H9 (cell line): ENCODE measurements at places on chromosomes 12 and 14. TPM values are rescaled to one million over a fixed set of nuclear protein-coding genes. Genes with fewer than 3 reads are reported as not detected.

The ISM2 gene
- total RNA-seq: 0.39 and 0.55 TPM in 2 replicates

- H3K27ac ChIP-seq: no peak overlapping the region
- DNase-seq: no peak
- H3K4me3 ChIP-seq: no peak overlapping the region
- H3K36me3 ChIP-seq: no peaks in the 10 kb centered on the region
Measured at GRCh38 chr12:47709671-47710070, 3.8 kb upstream of the RPAP3 start.

The CPM gene
- total RNA-seq: 0.53 and 1.2 TPM in 2 replicates

GRCh38 chr14:31411218-31411727, 9.1 kb downstream of the HEATR5A start:
- DNase-seq: no peak
- no peak overlapping the region for H3K4me3 ChIP-seq
- no peaks in the 10 kb centered on the region for H3K36me3 ChIP-seq
- no peaks in the 10 kb centered on the region for H3K27me3 ChIP-seq
- H3K27ac ChIP-seq: no peak overlapping the region
- H3K4me1 ChIP-seq: no peaks in the 10 kb centered on the region

DNA sequence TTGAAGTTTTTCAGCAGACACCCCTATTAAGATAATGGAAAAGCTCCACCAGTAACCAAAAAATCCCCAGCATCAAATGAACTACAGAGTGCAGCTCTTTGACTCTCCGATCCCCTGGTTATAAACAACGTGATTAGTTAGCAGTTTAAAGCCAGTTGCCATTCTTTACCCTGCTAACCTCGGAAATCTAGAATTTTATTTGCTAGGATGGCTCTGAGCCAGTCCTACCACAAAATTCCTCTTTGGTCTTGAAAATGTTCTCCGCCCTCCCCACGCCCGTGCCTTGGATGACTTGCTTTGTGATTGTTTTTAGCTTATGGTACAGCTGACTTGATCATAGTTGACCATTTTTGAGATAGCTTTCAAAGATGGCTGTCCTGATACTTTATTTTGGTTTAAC, 1.2 kb downstream of the KLHDC2 start:
- 0 out of 2 replicates have a peak, but pooled peaks cover 4% of the 10 kb centered on the region for H3K36me3 ChIP-seq
- H3K27ac ChIP-seq: no peak overlapping the region
- H3K4me1 ChIP-seq: peaks cover 5% of the 10 kb centered on the region
- H3K27me3 ChIP-seq: no peaks in the 10 kb centered on the region

The TOMM20L gene
- total RNA-seq: not detected in 2 replicates

DNA sequence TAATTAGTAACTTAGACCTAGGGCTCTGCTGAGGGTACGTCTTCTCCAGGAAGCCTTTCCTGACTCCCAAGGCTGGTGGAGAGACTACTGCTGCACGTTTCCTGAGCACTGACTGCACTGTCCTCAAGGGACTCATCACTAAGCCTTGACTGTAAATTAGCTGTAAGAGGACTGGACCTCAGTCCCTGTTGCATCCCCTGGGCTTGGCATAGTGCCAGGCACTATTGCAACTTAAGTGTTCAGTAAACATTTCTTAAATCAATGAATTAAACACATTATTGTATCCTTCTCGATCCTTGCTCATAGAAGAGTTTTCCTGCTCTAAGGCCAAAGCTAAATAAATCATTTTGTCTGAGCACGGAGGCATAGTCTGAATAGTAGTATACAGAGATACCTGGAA, 31.9 kb upstream of the IFNG-AS1 start:
- H3K4me1 ChIP-seq: no peaks in the 10 kb centered on the region
- H3K36me3 ChIP-seq: no peaks in the 10 kb centered on the region
- H3K4me3 ChIP-seq: no peak overlapping the region
- H3K27me3 ChIP-seq: no peaks in the 10 kb centered on the region
- no peak overlapping the region for H3K27ac ChIP-seq
- no peak for DNase-seq

- DNase-seq: no peak
- H3K27ac ChIP-seq: no peak overlapping the region
- H3K36me3 ChIP-seq: peaks cover 1% of the 10 kb centered on the region; the same call in 1 of the 3 replicates
- H3K27me3 ChIP-seq: no peaks in the 10 kb centered on the region
- no peaks in the 10 kb centered on the region for H3K4me1 ChIP-seq
- H3K4me3 ChIP-seq: no peak overlapping the region
Measured at GRCh38 chr12:94379479-94380113, 80.1 kb downstream of the CEP83 start.

GRCh38 chr12:105318651-105319483, 11.6 kb upstream of the C12orf75 start:
- DNase-seq: no peak
- H3K36me3 ChIP-seq: peaks cover 6% of the 10 kb centered on the region
- no peak overlapping the region for H3K27ac ChIP-seq
- H3K4me1 ChIP-seq: no peaks in the 10 kb centered on the region

The ERP27 gene
- total RNA-seq: not detected in 2 replicates
